Fibroblast of lung (primary cell): ENCODE measurements at places on chromosomes 5 and 9.

DNA sequence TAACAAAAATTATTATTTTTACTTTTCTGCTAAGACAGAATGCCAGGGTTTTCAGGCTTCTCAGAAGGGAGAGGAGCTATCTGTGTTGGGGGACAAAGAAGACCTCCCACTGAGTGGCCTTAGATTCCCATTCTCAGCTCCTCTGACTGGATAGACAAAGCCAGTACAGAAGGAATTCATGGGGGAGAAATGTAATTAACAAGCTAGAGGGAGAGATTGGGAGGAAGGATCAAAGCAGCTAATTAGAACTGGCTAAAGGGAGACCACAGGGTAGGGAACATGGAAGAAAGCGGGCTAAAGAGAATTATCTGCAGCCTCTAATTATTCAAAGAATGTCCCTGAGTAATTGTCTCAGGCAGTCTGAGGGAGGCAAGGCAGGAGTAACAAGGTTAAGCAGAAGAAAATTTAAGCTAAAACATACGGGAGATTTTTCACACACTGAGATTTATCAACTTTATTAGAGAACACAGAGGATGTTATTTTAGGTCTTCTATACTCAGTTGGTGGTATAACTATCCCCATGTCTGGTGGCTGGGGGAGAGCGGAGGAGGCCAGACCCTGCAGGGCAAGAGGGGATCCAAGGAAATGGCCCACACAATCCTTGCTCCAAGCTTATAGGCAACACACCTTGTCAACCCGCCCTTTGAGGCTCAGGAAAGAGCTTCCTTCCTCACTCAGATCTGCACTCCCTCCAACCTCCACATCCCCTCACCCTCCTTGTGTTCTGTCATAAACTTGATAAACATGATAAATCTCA lies 87.7 kb upstream of the LRRTM2 start:
- H3K4me1 ChIP-seq, result peaks cover 3% of the 10 kb centered on the region
- H3K4me3 ChIP-seq, result no peak overlapping the region
- H3K27me3 ChIP-seq, result no peaks in the 10 kb centered on the region
- H3K36me3 ChIP-seq, result no peaks in the 10 kb centered on the region
- H3K27ac ChIP-seq, result no peak overlapping the region

DNA sequence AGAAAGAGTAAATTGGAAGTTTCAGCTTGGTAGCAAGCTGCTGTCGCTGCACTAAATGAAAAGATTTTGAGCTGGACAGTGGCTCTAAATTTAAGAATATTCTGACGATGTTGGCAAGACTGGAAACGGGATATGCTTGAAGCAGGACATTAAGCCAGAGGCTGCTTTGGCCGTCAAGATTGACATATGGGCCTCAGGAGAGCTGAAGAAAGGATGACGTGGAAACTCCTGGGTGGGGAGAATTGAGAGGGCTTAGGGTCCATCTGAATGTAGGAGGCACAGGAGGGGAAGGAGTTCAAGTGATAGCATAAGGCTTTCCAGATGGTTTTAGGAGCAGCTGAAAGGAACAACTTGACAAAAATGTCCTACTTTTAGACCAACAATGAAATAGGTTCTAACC lies 108.9 kb downstream of the PAPPA start:
- H3K27ac ChIP-seq, result no peak overlapping the region
- DNase-seq, result no peak
- H3K4me3 ChIP-seq, result no peak overlapping the region

DNA sequence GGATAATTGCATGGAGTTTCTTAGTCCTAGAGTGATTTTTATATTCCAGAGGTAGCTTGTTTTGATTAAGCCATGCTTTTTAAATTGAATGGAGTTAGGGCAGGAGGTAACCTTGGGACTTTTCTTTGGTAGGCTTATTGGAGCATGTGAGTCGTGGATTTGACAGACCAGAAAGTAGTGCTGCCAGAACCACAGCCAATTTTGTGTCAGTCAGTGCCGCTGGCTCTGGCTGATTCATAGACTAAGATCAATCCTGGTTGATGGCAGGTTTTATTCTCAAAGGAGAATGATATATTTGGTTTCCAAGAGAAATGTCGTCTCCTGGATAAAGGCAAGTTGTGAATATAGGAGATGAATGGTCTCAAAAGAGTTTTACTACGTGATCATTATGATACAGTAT lies 20.3 kb downstream of the RAI14 start:
- no peak overlapping the region for H3K4me3 ChIP-seq
- no peaks in the 10 kb centered on the region for H3K36me3 ChIP-seq
- no peaks in the 10 kb centered on the region for H3K27me3 ChIP-seq
- no peak overlapping the region for H3K27ac ChIP-seq
- peak; percentile 80 for DNase-seq
- H3K4me1 ChIP-seq, result peaks cover 11% of the 10 kb centered on the region

DNA sequence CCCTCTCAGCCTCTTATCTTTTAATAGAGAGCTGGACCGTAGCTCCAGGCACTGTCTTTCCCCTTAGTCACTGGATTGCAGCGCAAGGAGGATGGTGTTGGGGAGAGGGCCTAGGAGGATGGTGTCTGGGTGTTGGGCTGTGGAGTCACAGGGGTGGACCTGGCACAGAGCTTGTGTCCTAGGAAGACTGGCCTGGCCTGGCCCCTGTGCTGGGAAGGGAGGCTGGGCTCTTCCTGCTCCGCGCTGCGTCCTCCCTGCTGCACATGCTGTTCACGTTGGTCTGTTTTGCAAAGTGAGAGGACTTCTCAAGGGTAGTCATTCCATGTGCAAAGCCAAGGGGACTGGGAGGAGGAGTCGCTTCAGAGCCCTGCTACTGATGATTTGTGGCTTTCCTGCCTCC lies 123.9 kb downstream of the EHMT1 start:
- H3K36me3 ChIP-seq, result peaks cover 6% of the 10 kb centered on the region
- no peaks in the 10 kb centered on the region for H3K27me3 ChIP-seq
- no peak overlapping the region for H3K27ac ChIP-seq

DNA sequence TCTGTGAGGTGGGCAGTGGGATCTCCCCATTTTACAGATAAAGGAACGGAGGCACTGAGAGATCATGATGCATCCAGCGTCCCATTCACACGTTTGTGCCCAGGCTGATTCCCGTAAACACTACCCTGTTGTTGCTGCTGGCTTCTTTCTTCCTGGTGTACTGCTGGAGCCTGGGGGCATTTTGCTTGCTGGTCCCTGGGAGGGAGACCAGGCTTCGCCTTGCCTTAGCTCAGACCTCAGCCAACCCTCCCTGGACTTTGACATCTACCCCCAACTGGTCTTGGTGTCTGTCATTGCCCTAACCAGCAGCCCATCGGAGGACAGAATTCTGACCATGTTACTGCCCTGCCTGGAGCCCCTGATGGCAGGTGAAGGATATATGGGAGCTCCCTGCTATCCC lies 82.4 kb downstream of the ZNF618 start:
- no peak for DNase-seq
- no peaks in the 10 kb centered on the region for H3K27me3 ChIP-seq
- H3K4me1 ChIP-seq, result peaks cover 39% of the 10 kb centered on the region
- peaks cover 1% of the 10 kb centered on the region for H3K36me3 ChIP-seq
- H3K4me3 ChIP-seq, result no peak overlapping the region

DNA sequence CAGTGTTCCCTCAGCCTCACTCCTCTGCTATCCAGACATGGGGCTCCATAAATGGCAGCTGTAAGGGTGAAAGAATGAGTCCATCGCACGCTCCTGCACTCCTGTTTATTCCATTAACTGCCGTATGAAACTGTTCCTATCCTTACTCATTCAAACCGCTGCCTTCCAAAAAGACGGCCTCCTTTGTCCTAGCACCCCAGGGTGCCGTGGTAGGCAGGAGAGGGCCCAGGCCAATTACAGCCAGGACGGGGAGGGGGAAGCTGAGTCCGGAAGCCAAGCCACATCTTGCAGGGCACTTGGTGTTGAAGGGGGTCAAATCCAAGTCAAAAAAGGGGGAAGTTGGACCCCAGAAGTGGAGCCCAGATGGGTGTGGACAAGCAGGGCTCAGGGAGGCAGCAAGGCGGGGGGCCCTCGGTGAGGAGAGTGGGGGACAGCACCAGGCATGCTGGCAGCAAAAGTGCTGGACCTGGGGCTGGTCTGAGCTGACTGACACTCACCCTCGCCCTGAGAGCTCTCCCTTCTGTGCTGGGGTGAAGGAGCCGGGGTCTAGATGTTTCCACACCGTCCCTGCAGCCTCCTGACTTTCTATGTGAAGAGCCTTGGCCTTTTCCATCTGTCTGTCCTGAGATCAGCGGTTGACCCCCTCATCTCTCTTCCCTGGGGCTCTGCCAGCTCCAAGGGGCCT lies 63.3 kb downstream of the COL23A1 start:
- no peaks in the 10 kb centered on the region for H3K27me3 ChIP-seq
- H3K27ac ChIP-seq, result no peak overlapping the region
- H3K4me3 ChIP-seq, result no peak overlapping the region
- no peak for DNase-seq
